ENCODE measurements at places on chromosomes 5 and 9.

- DNase-seq, result no peak
Measured at GRCh38 chr5:150322202-150322601, 19.5 kb upstream of the ARSI start.

GRCh38 chr5:177520916-177521513 lies 4.3 kb upstream of the DDX41 start:
- DNase-seq, result no peak

GRCh38 chr5:78797936-78798672 lies 149.5 kb upstream of the LHFPL2 start:
- no peak for DNase-seq

- DNase-seq, result no peak
Measured at GRCh38 chr5:178627259-178627598, 379 bp upstream of the CLK4 start.

DNA sequence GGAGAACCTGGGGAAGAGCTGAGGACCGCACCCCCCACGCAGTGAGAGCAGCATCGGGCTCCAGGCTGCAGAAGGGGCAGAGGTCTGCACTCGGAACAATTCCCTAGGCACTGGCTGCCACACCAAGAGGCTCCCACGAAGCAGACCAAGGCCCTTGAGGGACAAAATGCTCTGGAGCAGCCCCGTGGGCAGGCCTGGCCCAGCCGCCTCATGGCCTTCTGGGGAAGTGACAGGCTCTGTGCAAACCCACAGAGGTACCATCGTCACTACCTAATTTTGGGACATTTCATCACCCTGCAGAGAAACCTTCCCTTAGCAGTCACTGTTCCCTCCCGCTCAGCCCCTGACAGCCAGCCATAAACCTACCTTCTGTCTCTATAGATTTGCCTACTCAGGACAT lies 15.9 kb downstream of the FBXW5 start:
- no peak for DNase-seq

DNA sequence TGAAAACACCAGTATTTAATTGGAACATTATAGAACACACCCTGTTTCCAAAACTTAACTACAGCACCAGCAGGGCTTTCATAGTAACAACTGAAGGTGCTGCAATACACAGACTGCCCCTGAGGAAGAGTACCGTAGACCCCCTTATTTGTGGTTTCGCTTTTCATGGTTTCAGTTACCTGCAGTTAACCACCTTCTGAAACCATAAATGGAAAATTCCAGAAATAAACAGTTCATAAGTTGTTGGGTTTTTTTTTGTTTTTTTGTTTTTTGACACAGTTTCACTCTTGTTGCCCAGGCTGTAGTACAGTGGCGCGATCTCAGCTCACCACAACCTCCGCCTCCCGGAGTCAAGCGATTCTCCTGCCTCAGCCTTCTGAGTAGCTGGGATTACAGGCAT lies 9.5 kb upstream of the GLDC start:
- DNase-seq, result no peak

DNA sequence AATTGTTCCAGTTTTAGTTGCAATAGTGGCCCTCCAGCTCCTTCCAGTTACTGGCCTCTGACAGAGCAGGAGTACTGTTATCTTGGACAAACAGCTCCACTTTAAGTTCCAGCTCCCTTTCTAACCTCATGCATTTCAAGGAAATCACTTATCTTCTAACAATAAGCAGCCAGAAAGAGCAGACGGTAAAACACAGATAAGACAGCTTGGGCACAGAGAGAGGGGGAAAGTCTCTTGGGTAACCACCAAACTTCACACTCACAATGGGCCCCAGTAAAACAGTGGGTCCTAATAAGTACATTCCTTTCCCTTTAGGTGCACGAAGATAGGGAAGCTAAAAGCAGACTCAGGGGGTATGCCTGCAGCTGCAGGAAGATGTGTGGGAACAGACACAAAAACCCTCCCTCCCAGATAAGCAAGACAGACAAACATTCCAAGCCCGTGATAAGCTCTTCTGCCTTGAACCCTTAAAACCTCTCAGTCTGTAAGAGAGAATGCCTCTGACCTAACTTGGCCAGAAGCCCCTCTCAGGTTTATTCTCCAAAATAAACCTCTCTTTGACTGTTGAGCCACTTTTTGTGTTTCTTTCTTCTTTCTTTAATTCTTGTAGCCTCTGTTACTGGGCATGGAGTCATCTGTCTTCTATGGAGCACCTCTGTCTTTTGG lies 30.8 kb downstream of the OR1J1 start:
- no peak for DNase-seq

DNA sequence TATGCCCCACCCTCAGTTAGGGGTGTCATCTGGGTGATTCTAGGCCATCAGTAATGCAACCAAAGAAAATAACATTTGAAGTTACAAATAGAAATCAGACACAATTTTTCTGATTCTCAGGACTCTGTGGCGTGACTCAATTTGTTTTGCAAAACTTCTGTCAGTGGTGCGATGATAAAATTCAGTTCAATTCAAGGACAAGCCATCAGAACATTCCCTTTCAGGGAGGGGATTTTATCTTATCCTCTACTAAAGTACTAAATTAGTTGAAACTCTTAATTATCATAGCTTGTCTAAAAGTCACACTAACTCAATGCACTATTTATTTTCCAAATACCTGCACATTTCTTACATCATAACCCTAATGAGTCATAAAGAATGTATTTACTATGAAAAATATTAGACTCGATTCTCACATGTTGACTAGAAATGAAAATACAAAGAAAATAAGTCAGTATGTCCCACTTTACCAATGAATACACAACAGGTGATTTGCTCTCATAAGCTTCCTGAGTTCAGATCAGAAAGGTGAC lies 28.2 kb downstream of the HTR4 start:
- DNase-seq, result no peak

GRCh38 chr9:27394826-27395201 lies 97.9 kb upstream of the EQTN start:
- DNase-seq, result no peak

DNA sequence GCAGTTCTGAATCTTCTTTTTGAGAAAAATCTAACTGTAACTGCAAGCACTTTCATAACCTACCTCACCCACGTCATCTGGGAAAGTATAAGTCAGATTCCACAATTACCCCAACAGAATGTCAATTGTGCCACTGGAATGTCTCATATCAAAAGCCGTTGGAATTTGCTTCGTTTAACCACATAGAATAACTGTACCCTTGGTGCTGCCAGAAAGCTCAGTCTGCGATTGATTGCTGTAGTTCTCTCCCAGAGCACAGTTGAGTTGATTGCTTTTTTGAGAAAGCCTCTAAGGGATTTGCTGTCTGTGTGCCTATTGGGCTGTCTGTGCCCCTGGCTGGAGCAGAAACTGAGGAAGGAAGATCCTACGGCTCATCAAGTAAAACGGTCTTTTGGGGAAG lies 583.6 kb downstream of the TMEM38B start:
- no peak for DNase-seq

- DNase-seq, result no peak
Measured at GRCh38 chr5:73030995-73031394, 75.2 kb downstream of the FCHO2 start.

DNA sequence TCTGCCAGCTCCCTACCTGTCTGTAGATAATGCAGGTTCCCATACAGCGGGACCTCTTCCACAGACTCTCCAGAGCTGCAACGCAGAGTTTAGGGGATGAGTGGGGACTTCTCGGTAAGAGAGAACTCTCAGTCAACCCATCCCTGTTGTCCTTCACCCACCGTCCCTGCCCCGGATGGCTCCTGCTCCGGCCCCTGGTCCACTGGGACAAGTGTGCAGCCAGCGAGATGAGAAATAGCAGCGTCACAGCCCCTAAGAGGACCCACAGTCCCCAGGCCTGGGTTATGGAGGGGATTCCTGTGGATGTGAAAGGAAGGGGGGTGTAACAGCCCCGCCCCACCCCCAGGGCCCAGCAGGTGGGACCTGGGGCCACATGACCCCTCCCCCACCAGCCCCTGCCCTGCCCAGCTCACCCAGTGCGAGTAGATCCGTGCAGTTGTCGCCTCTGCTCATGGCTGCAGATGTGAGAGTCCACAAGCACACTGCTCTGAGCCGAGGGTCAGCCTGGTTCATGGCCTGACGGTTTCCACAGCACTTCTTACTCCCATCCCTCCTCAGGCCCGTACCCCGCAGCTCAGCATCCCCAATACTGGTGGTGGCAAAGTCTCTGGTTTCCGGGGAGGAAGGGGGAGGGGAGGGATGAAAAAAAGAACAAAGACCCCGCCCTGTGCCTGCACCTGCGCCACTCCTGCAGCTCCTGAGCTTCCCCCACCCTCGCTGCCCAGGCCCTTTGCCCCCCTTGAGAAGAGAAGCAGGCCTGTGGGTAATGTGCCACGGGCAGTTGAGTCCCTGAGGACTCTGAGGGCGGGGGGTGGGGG lies at the start of gene SIT1:
Gene SIT1 (minus strand): TSS at position 591 of the 818 bp plus-strand sequence. CDS start 78 bp downstream, at position 513.
- DNase-seq, result no peak

DNA sequence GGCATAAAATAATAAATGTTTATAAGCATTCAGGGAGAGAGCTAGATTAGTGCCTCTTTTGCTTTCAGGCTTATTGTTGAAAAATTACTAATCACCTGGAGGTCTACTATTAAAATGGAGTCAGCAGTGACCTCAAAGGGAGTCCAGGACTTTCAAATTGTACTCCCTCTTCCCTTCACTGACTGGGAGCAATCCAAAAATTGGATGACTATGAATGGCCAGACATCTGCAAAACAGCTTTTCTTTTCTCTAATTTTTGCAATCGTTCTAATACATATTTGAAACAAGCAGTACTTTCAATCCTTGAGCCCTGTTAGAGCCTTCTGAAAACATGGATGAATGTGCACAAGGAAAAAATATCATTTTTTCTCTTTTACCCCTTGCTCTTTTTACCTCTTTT lies 461.8 kb downstream of the TMEM232 start:
- no peak for DNase-seq

DNA sequence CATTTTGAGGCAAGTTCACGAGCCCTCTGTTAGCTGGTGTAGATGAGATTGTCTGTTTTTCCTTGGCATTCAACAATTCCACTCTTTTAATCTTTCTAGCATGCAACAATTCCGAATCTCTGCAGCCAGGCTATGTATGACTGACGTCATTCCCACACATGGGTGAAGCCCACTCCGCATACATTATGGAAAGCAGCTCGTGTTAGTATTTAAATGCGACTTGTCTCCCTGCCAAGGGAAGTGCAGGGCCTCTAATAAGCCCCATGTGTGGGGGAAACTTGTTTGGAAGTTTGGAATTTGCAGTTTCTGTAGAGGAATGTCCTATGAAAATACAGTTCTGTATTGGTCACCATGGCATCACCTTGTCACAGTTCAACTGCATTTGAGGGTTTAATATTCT lies 146.0 kb upstream of the FBXL7 start:
- DNase-seq, result no peak

GRCh38 chr9:92718086-92719001 lies 46.3 kb downstream of the BICD2 start:
- DNase-seq, result no peak

DNA sequence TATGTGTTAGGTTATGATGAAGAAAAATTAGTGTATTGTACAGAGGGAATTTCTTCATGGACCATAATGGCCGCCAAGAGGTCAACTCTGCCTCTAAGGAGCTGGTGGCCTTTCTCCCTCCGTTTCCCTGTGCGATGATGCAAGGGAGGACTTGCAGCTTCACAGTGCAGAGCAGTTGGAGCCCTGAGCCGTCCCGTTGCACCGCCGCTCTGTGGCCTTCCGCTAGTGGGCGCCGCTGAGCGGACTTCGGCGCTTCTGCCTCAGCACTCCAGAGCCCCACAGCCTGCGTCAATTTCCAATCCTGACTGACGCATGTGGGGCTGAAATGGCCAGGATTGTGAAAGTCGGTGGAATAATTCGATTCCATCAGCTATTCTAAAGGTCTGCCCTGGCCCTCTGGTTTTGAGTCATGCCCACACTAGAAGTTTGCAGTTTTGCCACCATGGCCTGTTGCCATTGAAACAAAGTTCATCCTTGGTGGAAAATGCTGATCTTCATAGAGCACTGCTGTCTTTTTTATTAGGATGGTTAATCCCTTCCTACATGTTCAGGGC lies 22.7 kb upstream of the LECT2 start:
- DNase-seq, result peak; percentile 67

DNA sequence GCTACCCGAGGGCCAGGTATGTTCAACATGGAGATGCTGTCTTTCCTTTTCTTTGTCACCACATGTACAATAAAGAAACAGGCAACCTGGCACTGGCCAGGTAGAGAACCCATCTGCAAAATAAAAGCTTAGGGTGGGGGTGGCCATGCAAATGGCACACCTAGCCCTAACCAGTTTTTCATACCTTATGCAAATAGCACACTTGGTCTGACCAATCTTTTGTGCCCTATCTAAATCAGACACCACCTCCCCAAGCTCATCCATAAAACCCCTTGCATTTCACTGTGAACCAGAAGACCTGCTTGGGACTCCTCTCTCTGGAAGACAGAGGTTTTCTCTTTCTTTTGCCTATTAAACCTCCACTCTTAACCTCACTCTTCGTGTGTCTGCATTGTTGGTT lies 33.9 kb downstream of the JAKMIP2 start:
- no peak for DNase-seq

DNA sequence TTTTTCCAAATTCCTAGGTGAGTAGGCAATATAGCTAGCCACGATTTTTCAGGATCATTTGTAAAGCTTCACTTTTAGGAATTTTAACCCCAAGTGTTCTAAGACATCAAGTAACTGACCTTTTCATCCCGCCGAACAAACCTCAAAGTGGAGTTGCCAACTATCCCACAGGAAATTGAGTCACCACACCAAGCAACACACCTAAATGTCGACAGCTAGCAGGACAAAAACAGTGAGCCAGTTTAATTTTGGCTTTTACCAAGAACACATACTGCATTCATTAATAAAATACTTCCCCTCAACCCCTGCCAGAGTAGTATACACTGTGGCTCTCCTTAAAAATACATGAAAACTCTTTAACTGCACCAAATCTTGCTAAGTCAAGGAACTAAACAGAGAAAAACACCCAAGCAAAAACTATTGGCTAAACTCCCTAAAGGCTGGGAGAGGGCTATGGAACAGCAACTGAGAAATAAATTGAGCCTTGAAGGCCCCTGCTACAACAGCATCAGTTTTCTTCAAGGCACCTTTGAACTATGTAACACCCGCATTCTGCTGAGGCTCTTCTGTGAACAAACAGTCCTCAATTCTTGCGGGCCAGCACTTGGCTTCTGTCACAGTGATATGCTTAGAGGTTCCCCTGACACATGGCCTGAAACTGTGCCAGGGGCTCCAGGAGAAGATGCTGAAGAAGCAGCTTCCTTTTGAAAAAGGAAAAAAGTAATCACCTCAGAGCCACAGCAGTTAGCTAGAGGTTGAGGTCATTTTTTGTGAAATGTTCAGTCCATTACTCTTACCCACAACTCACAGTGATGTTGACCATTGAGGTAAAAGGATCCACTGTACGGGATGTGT lies 459.6 kb downstream of the RAB3C start:
- DNase-seq, result no peak

DNA sequence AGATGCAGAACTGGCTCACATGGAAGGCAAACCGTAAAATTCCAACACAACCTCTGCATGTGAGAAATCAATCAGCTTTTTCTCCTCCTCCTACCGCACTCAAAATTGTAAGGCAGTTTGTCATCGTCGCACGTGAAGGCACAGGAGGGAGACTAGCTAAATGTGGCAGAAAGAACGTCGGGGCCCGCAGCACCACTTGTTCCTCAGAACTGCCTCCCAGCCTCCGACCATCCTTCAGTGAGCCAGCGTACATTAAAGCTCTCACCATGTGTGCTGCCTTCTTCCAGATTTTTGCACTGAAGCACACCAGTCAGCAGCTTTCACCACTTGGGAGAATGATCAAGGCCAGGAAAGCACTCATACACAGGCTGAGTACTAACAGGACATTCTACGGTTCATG lies 105.9 kb downstream of the RFX3 start:
- no peak for DNase-seq

Data from Kasumi-1 (cell line).